ENCODE measurements at places on chromosomes 2 and 18.

DNA sequence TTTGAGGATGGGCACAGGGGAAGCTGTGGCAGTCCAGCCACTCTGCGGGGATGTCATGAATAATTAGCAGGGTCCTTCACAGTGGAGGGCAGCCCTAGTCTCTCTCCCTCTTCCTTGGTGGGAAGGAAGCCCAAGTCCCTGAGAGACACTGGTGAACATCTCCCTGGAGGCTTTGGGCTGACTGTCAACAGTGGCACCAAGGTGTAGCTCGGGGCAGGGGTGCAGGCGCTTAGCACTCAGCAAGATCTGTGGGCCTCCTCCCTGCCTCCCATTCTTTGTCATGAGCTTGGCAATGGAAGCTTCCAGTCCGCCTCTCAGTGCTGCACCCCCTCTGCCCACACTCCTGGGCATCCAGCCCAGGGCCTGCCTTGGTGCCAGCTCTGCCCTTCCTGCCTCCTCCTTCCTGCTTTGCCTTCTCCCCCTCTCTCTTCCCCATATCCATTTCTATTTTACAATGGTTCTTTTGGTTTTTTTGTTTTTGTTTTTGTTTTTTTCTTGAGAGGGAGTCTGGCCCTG is 59.4 kb downstream of the STEAP3 start:
- no peak for DNase-seq

- no peak for DNase-seq
These were observed 154.7 kb downstream of the SOX11 start for GRCh38 chr2:5846881-5847280.

DNA sequence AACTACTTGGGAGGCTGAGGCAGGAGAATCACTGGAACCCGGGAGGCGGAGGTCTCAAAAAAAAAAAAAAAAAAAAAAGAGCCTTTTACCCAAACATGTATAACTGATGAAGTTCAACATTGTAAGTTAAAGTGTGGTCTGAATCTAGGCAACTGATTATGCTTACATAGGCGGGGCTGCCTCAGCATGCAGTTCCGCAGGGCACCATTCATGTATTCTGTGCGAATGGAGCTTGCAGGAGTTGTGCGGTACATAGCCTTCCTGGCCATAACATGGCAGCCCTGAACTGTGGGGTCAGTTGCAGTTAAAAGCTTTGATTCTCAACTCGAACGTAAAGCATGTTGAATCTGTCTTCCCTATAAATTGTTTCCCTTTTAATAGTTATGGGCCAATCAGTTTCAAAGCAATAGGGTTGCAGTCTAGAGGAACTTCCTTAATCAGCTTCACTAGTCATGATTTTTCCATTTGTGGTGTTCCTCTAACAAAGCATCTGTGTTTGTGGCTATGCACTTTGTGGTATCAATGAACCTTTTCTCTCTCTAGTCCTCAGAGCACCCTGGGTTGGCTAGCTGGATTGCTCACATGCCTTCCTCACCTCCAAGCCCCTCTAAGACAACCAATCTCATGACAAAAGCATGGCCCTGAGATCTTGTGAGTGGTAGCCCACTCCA is 30.6 kb upstream of the CEP68 start:
- no peak for DNase-seq

DNA sequence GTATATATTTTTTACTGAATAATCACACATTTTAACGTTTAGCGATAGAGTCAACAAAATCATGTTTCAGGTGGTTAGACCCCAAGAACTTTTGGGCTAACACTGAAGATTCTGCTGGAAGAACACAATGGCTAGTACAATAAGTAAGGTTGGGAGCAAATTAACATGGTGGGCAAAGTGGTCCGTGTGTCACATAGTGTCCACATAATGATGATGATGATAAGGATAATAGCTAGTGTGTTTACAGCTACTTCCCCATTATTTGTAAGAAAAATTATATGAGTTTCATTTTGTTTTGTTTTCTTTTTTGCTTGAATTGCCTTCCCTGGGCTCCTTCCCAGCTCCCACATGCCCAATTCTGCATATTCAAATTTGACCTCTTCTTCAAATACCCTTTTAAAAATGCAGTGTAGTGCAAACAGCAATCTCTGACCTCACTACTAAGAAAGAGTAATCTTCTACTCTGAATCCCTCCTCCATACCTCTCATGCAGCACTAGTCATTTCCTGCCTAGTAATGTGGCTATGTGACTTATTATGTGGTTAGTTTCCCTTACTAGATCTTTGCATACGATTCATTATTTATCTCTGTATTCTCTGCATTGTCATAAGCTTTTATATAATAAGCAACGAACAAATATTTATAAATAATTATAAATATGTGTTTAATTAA is 16.9 kb upstream of the VPS54 start:
- DNase-seq: no peak

DNA sequence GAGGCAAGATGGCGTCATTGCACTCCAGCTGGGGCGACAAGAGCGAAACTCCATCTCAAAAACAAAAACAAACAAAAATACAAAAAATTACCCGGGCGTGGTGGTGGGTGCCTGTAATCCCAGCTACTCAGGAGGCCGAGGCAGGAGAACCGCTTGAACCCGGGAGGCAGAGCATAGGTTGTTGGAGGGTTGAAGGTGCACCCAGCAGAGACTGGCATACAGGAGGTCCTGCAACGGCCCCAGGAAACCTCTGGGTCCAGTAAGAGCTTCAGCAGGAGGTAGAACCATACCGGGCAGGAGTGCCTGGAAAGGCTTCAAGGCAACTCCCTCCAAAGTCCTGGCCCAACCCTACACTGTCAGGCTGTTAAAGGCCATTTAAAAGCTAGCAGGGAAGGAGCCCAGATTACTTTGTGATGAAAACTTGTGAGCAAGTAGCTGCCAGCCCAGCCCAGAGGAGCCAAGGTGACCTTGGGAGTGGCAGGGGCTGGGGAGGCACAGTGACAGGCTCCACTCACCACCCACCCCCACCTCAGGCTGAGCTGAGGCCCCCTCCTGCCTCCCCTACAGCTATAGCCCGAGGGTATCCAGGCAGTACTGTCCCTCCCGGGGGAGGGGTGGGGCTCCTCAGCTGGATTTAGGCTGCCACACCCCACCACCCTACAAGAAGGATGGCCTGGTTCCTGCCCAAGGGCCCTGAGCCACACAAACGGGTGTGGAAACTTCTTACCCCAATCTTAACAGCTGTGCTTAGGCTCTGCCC is 28.1 kb downstream of the TFCP2L1 start:
- no peak for DNase-seq

- DNase-seq: no peak
These were observed 13.3 kb upstream of the CDH7 start for GRCh38 chr18:65737471-65737955.

DNA sequence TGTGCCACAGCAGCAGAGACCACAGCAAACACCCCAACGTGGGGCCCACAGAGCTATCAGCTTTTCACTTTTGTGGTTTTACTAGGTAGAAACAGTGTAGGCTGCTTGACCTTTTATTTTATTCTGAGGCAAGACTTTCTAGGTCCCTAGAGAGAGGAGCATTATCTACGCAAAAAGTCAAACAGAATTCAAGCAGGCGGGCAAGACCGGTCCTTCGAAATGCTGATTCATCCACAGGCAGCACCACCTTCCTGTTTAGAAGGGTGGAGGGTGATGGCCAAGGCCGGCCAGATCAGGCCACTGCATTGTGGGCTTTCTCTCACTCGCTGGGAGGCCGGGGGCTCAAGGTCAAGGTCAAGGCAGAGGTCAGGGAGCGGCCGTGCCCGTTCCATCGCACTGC is 573.0 kb downstream of the GALR1 start:
- DNase-seq: no peak

GRCh38 chr18:31821545-31822171 is 61.0 kb upstream of the SLC25A52 start:
- DNase-seq: no peak

GRCh38 chr2:133765658-133766057 is 197.4 kb upstream of the NCKAP5 start:
- no peak for DNase-seq

DNA sequence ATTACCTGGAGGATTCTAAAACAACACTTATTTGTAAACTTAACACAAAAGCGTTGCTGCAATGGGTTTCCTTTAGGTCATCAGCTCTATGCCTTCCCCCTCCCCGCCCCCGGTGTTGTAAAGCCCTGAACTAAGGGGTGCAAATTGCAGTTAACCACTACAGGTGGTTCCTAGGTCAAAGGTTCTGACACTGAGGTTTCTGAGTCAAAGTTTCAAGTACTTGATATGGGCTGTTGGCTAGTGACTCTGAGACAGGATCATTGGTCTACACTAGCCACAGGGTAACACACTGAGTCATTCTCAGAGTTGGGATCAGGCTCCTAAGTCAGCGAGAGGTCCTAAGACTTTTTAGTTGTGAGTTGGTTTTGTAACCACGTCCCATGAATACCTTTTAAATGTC is 15.4 kb downstream of the IL1B start:
- no peak for DNase-seq

DNA sequence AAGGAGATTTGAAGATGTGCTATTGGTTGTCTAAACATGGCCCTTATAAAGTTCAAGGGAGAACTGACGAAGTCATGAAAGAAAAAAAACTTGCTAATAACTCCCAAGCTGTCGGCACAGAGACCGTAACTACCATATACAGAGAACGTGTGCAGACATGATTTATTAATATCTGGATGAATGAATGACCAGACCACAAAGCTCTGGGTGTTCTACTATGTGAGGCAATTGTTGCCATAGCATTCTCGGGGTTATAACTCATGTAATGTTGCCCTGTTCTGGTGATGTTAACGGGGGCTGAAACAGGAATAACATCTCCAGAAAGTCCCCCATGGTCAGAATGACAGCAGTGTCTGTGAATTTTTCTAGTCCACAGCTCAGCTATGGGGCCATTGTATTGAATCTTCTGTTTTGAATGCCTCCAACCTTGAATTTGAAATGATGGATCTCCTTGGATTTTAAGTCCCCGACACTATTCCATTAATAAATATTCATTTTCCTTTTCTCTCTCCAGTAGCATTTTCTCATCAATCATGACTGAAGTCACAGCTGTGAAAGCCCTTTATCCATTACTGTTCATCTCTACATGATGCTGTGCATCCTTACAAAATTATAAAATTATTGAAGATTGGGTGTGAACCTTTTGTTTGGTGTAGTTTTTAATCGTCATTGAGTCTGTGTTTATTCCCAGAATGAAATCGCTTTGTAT is 483.4 kb upstream of the KLHL29 start:
- no peak for DNase-seq

GRCh38 chr2:71339685-71340084 is 8.1 kb downstream of the ZNF638 start:
- no peak for DNase-seq

DNA sequence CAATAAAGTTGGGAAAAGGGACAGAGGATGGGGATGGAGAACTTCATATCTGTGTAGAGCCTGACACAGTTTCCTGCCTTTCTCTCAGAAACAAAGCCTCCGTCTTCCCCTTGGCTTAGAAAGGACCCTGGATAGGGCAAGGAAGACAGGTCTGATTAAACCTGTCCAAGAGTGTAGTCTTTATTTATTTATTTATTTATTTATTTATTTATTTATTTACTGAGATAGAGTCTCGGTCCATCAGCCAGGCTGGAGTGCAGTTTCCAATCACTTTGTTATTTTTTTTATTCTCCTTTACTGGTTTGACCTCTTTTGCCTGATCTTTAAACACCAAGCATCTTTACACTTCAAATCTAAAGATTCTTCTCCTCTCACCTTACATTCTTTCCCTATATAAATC is 10.3 kb downstream of the CCL20 start:
- DNase-seq: no peak

GRCh38 chr2:41657226-41657625 is 390.6 kb upstream of the PKDCC start:
- DNase-seq: no peak

GRCh38 chr18:63271148-63271547 is 48.4 kb downstream of the BCL2 start:
- DNase-seq: no peak

GRCh38 chr2:104043864-104044263 is 810.1 kb upstream of the POU3F3 start:
- DNase-seq: no peak

- DNase-seq: no peak
These were observed 13.7 kb downstream of the WNT10A start for GRCh38 chr2:218894151-218894879.

- peak; percentile 76 for DNase-seq
These were observed 187.5 kb downstream of the TWIST2 start for GRCh38 chr2:239035361-239035814.

- no peak for DNase-seq
These were observed 32.0 kb upstream of the AGAP1 start for GRCh38 chr2:235461763-235462414.

GRCh38 chr2:69139778-69140670 is 127.0 kb downstream of the ANTXR1 start:
- DNase-seq: no peak

DNA sequence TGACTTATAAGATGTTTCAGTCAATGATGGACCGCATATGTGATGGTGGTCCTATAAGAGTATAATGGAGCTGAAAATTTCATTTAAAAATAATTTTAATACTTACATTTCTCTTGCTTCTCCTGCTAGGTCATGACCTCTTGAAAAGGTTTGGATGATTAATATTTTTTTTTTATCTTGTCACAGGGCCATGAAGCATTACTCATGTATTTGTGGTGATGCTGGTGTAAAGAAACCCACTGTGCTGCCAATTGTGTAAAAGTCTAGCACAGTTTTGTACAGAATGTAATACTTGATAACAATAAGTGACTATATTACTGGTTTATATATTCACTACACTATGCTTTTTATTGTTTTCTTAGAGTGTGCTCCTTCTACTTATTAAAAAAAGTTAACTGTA is 124.2 kb upstream of the CELF4 start:
- DNase-seq: no peak

DNA sequence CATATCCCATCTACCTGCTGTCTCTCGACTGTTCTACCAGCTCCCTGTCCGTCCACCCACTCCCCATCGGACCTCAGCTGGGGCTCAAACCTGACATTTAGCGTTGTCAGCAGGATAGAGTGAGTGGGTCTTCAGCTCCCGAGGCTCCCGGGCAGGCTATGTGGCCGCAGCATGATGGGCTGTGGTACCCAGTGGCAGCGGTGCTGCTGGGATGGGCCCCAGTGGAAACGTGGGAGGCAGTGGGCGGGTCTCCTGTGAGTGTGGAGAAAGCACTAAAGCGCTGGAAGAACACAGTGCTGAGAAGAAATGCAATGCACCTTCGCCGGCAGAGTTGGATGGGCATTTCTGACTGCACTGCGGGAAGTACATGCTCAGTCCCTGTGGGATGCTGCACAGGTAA is 204.8 kb upstream of the SYT4 start:
- DNase-seq: no peak

- no peak for DNase-seq
These were observed 1.6 kb downstream of the SMAD7 start for GRCh38 chr18:48949050-48949605.

- peak; percentile 76 for DNase-seq
These were observed 169.2 kb downstream of the KLHL29 start for GRCh38 chr2:23554054-23554697.

DNA sequence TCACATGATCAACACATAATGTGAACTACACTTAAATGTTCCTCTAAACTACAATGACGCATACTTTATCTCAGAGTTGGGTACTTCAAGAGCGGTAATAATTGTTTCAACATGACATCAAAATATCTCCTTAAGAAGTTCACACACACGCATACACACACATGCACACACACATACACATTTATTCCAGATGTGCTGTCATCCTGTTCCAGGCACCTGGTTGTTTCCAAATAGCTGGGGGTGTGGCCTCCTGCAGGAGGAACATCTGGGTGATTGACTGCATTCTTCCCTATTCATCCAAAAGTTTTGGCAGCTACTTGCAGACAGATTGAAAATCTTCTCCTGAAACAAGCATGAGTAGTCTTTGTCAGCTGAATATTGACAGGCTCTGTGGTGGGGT is 37.9 kb upstream of the PIK3C3 start:
- DNase-seq: no peak
